Type B pancreatic cell (in vitro differentiated cells): ENCODE measurements at places on chromosomes 16 and 17. TPM values are rescaled to one million over a fixed set of nuclear protein-coding genes. Genes with fewer than 3 reads are reported as not detected.

Gene PPM1E
- 1.1 and 3.6 TPM in 2 replicates for total RNA-seq

Gene USP32
- 33.1 and 39.1 TPM in 2 replicates for total RNA-seq

Gene RUNDC3A
- 10.3 and 12.3 TPM in 2 replicates for total RNA-seq

Gene MPP2
- total RNA-seq = 5.2 and 18.5 TPM in 2 replicates

Gene WSCD1
- 8.9 and 16.1 TPM in 2 replicates for total RNA-seq

Gene OR1G1
- not detected in 2 replicates for total RNA-seq

Gene ARL6IP1
- total RNA-seq = 170 and 205 TPM in 2 replicates

Gene KCTD19
- 0.56 TPM in 1 of 2 replicates, not detected in the other for total RNA-seq

Gene GRAPL
- not detected in 2 replicates for total RNA-seq

Gene NPIPB2
- 7.5 and 13.4 TPM in 2 replicates for total RNA-seq

Gene SLC39A11
- 23.2 and 39.9 TPM in 2 replicates for total RNA-seq

Gene MT1A
- total RNA-seq = not detected in 2 replicates

Gene NAGPA
- total RNA-seq = 16.8 and 18.0 TPM in 2 replicates

Gene FA2H
- total RNA-seq = 5.0 and 7.0 TPM in 2 replicates

Gene PLLP
- total RNA-seq = 4.9 and 5.1 TPM in 2 replicates

Gene NPIPB13
- 9.1 and 15.3 TPM in 2 replicates for total RNA-seq

Gene SMIM22
- 5.0 and 7.8 TPM in 2 replicates for total RNA-seq

Gene RRN3
- total RNA-seq = 29.9 and 35.7 TPM in 2 replicates

Gene DYNLRB2
- 2.3 and 4.3 TPM in 2 replicates for total RNA-seq

Gene LPO
- total RNA-seq = not detected in 2 replicates

Gene CACNG4
- 27.5 and 32.1 TPM in 2 replicates for total RNA-seq

Gene SCN4A
- 0.39 TPM in 1 of 2 replicates, not detected in the other for total RNA-seq

Gene OR2C1
- 0.22 TPM in 1 of 2 replicates, not detected in the other for total RNA-seq

Gene ARSG
- total RNA-seq = 4.1 and 4.8 TPM in 2 replicates

Gene TNRC6A
- 40.0 and 65.9 TPM in 2 replicates for total RNA-seq

Gene ETV4
- 18.3 and 28.2 TPM in 2 replicates for total RNA-seq

Gene SLC13A2
- 1.2 and 8.7 TPM in 2 replicates for total RNA-seq

Gene WNK4
- 2.7 and 4.2 TPM in 2 replicates for total RNA-seq

Gene DDX42
- 124 and 148 TPM in 2 replicates for total RNA-seq

Gene ERN2
- total RNA-seq = 0.64 and 3.1 TPM in 2 replicates

Gene UTS2R
- total RNA-seq = 0.21 and 0.97 TPM in 2 replicates

Gene ACE
- 3.6 and 9.1 TPM in 2 replicates for total RNA-seq

Gene HOXB1
- 0.29 and 0.79 TPM in 2 replicates for total RNA-seq

Gene C16orf92
- total RNA-seq = not detected in 2 replicates

Gene TP53TG3C
- not detected in 2 replicates for total RNA-seq

Gene LITAFD
- not detected in 2 replicates for total RNA-seq

Gene JUP
- total RNA-seq = 169 and 505 TPM in 2 replicates

Gene DPEP2NB
- total RNA-seq = not detected in 2 replicates

Gene ARHGDIG
- 2.5 and 5.0 TPM in 2 replicates for total RNA-seq

Gene CYBC1
- 51.1 and 78.1 TPM in 2 replicates for total RNA-seq

Gene SMPD3
- 4.5 and 9.8 TPM in 2 replicates for total RNA-seq

Gene DPEP2
- not detected in 2 replicates for total RNA-seq

Gene GPRC5C
- 52.0 and 64.3 TPM in 2 replicates for total RNA-seq

Gene HID1
- 36.6 and 106 TPM in 2 replicates for total RNA-seq

Gene SCIMP
- total RNA-seq = not detected in 2 replicates

Gene EVI2A
- total RNA-seq = not detected in 2 replicates

Gene STX4
- 35.3 and 38.5 TPM in 2 replicates for total RNA-seq
